ENCODE measurements at places on chromosomes 3 and 15.

DNA sequence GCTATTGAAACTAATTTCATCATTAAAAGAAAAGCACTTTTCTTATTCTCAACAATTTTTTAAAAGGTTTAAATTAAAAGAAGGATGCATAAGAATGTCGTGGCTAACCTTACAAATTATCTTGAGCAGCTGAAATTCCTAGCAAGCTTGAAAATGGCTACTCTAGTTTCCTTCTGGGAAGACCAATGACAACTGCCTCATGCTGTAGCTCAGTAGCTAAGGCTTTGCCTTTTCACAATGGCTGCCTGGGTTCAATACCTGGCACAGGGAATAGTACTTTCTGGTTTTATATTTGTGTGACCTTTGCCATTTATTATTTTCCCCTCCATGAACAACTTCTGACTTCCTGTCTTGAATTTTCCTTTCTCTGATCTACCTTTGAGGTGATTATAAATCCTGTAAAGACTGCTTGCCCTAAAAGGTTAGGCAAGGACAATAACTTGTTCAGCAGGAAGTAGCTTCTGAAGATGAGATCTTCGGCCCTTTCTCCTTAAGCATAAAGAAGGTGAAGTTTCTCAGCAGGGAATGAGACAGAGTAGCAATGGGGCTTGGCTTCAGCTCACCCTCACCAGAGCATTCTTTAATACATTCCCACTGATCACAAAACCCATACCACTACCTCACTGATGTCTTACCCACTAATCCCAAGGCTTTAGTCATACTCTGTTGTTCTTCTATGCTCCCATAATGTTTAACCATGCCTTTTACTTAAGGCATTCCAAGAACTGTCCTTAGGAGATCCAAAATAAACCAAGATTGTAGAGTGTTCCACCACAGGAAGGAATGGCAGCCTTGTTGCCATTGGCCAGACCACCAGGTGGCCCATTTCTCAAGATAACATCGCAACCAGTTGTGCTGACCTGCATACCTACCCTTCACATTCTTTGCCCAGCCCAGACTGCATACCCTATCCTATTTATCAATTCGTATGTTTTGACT lies 276.8 kb downstream of the ULK4 start:
- H3K27me3 ChIP-seq = no peaks in the 10 kb centered on the region
- H3K36me3 ChIP-seq = no peaks in the 10 kb centered on the region
- peak overlapping the region; percentile 84 for H3K27ac ChIP-seq
- DNase-seq = no peak
- H3K4me3 ChIP-seq = no peak overlapping the region

DNA sequence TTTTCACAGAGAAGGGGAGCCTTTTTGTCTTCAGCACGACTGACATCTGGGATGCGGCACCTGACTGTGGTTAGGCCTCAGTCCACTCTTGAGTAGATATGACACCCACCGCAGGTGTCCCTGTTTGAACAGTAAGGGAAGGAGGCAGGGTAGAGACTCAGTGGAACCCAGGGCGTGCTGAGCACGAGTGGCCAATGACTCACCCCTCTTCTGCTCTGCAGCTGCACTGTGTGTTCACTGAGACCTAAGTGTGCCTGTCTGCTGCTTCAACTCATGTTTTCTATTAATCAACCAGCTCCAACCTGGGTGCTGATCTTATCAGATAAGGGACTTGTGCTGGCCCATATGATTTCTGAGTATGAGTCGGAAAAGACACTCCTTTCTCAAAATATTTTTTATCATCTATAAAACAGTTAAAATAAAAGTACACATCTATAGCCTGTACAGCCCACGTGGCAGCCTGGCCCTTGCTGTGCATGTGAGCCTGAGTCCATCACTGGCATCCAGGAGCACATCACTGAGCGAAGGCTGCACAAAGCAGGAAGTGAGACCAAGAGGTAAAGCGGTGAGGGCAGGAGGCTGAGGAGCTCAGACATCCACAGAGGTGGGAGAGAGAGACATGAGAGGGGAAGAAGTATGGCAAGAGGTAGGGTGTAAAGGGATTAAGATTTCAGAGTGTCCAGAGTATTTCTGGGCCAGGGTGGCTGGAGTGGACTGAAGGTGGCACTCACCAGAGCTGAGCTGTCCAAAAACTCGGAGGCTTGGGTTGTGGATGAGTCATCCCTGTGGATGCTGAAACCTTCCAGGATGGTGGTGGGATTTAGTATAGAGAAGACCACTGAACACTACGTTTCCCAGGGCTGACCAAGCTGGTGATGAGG lies 49.2 kb downstream of the SLC41A3 start:
- no peak overlapping the region for H3K27ac ChIP-seq
- peaks cover 5% of the 10 kb centered on the region for H3K4me1 ChIP-seq
- DNase-seq = no peak
- no peak overlapping the region for H3K4me3 ChIP-seq

DNA sequence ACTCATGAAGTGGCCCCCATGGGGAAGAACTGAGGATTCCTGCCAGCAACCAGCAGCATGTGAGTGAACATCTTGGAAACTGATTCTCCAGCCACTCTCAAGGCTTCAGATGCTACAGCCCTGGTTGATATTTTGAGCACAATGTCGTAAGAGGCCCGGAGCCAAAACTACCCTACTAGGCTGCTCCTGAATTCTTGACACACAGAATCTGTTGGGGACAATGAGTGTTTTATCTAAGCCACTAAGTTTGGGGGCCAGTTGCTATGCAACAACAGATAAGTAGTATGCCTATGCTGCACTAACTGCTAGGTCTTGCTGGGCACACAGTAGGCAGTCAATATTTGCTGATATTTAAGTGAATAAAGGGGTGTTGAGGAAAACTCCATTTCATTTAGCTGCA lies 89.9 kb upstream of the CHL1 start:
- no peak overlapping the region for H3K27ac ChIP-seq
- no peaks in the 10 kb centered on the region for H3K27me3 ChIP-seq
- H3K4me3 ChIP-seq = no peak overlapping the region
- DNase-seq = no peak
- H3K4me1 ChIP-seq = no peaks in the 10 kb centered on the region
- H3K36me3 ChIP-seq = no peaks in the 10 kb centered on the region

DNA sequence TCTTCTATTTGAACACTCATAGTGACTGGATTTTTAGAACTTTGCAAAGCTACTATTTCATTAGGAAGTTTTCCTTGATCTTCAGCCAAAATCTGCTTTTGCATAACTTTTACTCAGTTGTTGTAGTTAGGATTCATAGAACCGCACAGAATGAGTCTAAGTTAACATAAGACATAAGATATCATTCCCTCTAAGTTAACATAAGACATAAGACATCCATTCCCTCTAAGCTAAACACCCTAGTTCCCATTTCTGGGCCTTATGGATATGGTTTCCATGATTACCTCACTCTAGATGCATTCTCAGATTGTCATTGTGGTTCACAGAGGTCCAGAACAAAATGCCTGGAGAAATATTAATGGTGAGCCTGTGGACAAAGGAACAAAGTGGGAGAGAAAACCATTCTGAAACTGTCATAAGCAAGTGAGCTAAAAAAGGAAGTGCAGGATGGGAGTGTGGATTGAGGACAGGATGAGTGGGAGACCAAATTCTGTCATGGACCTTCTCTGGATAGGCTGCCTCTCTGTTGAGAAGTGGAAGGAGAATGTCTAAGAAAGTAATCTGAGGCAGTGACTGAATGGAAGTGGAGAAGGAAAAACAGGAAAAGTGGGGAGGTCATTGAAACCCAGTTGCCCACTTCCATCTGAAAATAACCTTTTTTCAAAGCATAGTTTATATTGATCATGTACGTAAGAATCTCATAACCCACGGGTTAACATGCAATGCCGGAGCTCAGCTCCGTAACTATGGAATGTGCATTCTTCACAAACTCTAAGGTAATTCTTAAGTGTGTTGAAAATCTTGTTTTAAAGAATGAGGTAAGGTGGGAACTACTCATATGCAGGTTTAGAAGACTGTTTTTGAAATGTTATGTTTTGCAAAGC lies 37.4 kb upstream of the SECISBP2L start:
- peak; percentile 46 for DNase-seq
- H3K27me3 ChIP-seq = no peaks in the 10 kb centered on the region
- H3K27ac ChIP-seq = no peak overlapping the region
- no peak overlapping the region for H3K4me3 ChIP-seq
- H3K36me3 ChIP-seq = no peaks in the 10 kb centered on the region

GRCh38 chr3:165185707-165186327 lies 10.4 kb downstream of the SLITRK3 start:
- H3K4me1 ChIP-seq = no peaks in the 10 kb centered on the region
- no peaks in the 10 kb centered on the region for H3K27me3 ChIP-seq
- H3K36me3 ChIP-seq = no peaks in the 10 kb centered on the region
- H3K4me3 ChIP-seq = no peak overlapping the region
- H3K27ac ChIP-seq = no peak overlapping the region

DNA sequence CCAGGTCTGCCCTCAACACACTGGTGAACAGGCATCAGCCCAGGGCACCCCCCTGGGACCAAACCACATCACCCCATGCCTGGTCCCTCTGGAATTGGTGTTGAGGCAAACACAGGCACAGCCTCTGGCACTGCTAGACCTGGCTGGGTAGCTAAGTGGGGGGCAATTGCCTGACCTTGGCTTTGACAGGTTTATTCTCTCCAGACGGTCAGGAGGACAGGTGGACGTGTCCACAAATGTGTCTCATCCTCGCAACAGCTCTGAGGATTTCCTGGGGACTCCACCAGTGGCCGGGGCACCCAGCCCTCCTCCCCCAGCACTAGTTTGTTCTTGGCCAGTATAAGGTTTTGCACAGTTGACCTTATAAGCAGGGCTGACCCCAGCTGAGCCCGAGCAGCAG lies 31.3 kb downstream of the TKT start:
- H3K27me3 ChIP-seq = no peaks in the 10 kb centered on the region
- DNase-seq = no peak
- no peaks in the 10 kb centered on the region for H3K4me1 ChIP-seq
- H3K4me3 ChIP-seq = no peak overlapping the region
- H3K27ac ChIP-seq = no peak overlapping the region

GRCh38 chr3:42425736-42426407 lies 15.5 kb upstream of the LYZL4 start:
- H3K36me3 ChIP-seq = no peaks in the 10 kb centered on the region
- DNase-seq = no peak
- no peak overlapping the region for H3K4me3 ChIP-seq
- no peak overlapping the region for H3K27ac ChIP-seq

DNA sequence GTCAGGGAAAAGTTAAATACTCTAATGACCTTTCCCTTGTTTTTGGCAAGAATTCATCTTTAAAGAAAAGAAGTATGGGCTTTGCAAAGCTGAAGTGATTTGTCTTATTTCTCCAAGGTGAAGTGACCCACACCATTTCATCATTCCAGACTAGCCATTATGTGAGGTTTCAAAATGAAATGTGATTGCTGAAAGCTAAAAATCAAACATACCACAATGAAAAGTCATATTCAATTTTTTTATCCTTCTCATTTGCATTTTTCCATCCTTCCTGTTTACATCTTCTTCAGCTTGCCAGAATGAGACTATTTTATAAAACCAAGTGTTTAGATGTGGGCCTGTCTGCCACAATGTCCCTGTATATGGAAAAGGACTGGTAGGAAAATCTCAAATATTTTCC lies 142.3 kb upstream of the STRIT1 start:
- no peak overlapping the region for H3K27ac ChIP-seq
- H3K4me1 ChIP-seq = no peaks in the 10 kb centered on the region
- no peaks in the 10 kb centered on the region for H3K27me3 ChIP-seq
- DNase-seq = no peak
- no peaks in the 10 kb centered on the region for H3K36me3 ChIP-seq

- H3K4me3 ChIP-seq = no peak overlapping the region
- H3K27me3 ChIP-seq = no peaks in the 10 kb centered on the region
- no peaks in the 10 kb centered on the region for H3K36me3 ChIP-seq
- H3K27ac ChIP-seq = no peak overlapping the region
Observed at GRCh38 chr15:39075311-39075710, 505.6 kb upstream of the THBS1 start.

DNA sequence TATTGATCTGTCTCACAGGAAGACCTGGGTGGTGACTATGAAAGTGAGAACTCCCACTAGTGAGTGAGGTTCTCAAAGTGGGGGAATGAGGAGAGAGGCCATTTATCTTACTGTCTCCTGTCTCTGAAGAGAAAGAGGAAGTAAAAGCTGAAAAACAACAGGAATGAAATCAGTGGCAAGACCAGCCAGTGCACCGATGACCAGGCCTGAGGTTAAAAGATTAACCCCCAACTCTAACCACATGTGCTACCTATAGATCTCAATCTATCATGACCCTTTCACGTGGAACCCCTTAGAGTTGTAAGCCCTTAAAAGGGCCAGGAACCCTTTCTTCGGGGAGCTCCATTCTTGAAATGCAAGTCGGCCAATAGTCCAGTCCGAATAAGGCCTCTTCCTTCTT lies 239.3 kb upstream of the CNTN6 start:
- DNase-seq = no peak
- H3K36me3 ChIP-seq = no peaks in the 10 kb centered on the region
- H3K27me3 ChIP-seq = no peaks in the 10 kb centered on the region
- no peak overlapping the region for H3K4me3 ChIP-seq

DNA sequence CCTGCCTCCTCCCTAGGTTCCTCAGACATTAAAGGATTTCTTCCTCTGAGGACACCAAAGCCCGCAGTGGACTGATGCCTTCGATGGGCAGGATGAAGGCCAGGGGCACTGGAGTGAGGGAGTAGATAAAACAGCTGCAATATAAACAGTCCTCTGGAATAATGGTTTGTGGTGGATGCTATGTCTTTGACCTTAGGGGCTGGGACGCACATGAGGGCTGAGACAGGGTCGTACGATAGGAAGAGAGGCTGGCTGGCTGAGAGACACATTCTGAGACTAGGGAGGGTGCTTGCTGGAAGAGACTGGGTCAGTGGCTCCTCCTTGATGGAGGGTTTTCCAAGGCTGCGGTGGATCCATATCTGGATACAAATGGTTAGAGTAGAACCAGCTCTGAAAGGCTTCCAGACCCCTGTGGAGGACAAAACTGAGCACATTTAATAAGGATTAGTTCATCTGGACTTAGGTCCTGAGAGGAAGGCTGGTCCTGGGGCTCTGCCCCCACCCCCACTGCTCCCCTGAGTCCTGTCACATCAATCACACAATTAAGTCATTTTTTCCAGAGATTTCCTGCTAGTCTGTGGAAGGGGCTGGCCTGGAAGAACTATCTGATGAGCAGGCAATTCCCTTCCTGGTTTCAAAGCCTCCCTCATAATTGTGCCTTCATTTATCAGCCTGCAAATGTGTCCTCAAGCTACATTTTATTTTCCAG lies 15.8 kb downstream of the TBC1D21 start:
- H3K4me3 ChIP-seq = no peak overlapping the region
- no peaks in the 10 kb centered on the region for H3K4me1 ChIP-seq
- no peak overlapping the region for H3K27ac ChIP-seq
- H3K36me3 ChIP-seq = no peaks in the 10 kb centered on the region
- DNase-seq = no peak

GRCh38 chr3:196537319-196537984 lies 22.3 kb upstream of the SMCO1 start:
- H3K4me3 ChIP-seq = no peak overlapping the region
- H3K27me3 ChIP-seq = peaks cover 3% of the 10 kb centered on the region
- H3K36me3 ChIP-seq = no peaks in the 10 kb centered on the region
- DNase-seq = no peak
- H3K4me1 ChIP-seq = no peaks in the 10 kb centered on the region
